ENCODE measurements at places on chromosomes 1 and 21.

- DNase-seq, result no peak
Measured at GRCh38 chr1:207241164-207241934, 80.1 kb upstream of the CD55 start.

- no peak for DNase-seq
Measured at GRCh38 chr1:26177182-26177684, at the start of gene CNKSR1. Gene CNKSR1 (plus strand): TSS chr1:26177491. CDS start chr1:26177548, 57 bp downstream.

DNA sequence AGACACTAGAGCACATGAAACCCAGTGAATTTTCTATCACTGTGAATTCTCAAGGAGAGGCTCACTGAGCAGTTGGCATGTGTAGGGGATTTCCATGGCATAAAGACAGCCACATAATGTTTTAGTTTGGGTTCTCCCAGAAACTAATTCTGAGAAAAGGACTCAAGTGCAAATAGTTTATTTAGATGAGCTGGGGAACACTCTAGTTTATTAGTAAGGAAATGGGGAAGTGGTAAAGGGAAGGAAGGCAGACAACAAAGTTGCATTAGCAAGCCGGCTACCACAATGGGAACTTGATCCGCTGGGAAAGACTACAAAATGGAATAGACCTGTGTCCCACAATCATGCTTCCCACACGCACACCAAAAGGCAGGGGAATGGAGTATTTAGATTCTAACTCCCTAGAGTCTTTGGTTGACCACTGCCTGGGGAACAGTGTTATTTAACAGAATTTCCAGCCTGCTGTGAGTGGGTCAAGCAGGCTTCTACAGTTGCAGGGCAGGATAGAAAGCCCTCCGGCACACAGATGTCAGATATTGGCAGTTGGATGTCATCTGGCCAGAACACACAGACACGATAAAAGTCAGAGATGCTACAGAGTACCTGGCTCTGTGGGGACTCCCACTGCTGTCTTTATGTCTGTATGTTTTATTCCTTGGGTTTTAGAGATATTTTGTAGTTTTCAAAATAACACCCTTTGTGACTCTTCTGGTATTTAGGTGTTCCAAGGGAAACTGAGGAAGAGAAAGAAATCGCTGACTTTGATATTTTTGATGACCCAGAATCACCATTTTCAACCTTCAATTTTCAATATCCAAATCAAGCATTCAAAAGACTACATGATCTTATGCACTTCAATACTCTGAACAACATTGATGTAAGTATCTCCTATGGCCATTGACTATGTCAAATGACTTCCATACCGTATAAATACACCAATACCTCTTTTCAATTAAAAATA lies 150.1 kb downstream of the PLA2G4A start:
- DNase-seq, result no peak

- DNase-seq, result no peak
Measured at GRCh38 chr21:39350094-39351005, 1.5 kb upstream of the HMGN1 start.

DNA sequence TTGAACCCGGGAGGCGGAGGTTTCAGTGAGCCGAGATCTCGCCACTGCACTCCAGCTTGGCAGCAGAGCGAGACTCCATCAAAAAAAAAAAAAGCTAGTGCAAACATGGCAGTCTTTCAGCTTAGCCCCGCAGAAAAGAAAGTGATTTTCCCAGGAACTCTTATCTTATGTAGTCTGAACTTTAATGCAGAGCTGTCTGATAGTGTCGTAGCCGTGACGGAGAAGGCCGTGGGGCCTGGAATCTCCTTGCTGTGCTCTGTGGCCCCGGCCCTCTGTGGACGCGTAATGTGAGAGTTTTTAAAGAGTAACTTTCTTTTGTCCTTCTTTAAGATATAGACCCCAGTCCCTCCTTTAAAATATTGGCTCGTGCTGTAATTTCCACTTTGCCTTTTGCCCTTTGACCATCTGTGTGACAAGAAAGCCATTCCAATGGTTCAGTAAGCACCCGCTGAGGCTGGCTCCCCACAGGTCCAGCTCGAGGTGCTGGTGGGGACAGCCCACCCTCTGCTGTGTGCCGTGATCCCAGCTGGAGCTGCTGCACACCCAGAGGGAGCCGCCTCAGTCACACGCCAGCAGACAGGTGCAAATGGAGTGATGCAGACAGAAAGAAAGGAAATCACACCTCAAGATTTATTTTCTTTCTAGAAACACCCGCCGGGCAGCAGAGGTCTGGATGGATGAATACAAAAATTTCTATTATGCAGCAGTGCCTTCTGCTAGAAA lies 164.0 kb downstream of the PGBD5 start:
- DNase-seq, result no peak

DNA sequence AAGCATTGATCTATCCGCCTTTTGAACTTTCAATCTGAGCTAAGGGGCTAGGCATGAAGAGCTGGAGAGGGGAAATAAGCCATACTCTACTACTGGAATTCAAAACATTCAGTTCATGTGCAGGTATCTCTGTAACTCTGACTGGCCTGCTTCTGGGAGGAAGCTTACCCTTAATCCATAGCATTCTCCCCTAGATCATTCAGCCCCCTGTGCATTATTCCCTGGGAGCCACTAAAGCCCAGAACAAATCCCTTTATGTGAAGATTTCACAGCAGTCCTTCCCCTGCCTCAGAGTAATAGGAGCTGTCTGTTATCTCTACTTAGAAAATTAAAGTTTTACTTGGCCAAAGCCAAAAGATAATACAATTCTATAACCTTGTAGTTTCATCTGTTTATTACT lies 300.7 kb downstream of the SEC16B start:
- no peak for DNase-seq

- DNase-seq, result no peak
Measured at GRCh38 chr1:201542309-201543035, 3.5 kb downstream of the NAV1 start.

DNA sequence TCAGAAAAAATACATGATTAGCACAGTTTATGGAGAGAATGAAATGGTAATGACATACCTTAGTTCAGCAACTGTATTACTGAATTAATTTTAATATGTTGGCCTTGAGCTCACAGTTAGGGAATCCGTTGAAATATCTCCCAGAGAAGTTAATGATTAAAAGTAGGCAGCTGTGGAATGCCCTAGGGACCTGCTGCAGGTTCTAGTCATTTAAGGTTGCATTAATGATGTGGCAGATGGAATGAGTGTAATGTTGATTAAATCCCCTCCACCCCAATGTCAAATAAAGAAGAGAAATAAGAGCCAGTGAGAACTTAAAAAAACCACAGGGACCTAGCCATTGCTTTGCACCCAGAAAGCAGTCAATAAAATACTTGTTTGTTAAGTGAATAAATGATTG lies 40.3 kb upstream of the TRIM45 start:
- no peak for DNase-seq

GRCh38 chr1:23790696-23791515 lies at the start of gene LYPLA2:
Gene LYPLA2 (plus strand): TSS chr1:23791145. CDS start chr1:23792683, 1,538 bp downstream.
- peak; percentile 75 for DNase-seq

GRCh38 chr21:21241391-21241790 lies 243.2 kb downstream of the NCAM2 start:
- DNase-seq, result no peak

DNA sequence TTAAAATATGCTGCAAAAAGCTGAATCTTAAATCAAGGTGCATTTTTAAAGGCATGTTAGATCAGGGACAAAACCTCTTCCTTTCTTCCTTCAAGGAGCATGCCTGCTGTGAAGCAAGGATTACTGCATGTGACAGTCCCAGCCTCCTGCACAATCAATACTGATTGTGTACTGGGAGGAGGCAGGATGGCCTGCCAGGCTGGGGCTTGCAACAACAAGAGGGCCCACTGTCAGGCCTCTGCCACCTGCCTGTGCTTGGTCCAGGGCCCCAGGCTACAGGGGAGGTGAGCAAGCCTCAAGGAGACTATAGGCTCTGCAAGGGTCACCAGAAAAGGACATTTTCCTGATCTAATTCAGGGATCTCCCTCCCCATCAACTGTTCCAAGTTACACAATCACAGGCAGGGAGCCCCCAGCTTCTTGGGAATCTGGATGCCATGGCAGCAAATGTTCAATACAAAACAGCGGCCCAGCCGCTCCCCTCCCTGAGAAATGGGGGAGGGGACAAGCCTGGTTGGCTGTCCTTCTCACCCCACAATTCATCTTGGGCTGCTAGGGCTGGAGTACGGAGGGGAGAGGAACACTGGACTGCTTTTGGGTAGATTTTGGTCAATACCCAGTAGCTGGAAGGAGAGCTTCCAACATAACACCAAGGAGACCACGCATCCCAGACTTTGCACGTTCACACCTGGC lies 76.7 kb downstream of the SSBP3 start:
- no peak for DNase-seq

DNA sequence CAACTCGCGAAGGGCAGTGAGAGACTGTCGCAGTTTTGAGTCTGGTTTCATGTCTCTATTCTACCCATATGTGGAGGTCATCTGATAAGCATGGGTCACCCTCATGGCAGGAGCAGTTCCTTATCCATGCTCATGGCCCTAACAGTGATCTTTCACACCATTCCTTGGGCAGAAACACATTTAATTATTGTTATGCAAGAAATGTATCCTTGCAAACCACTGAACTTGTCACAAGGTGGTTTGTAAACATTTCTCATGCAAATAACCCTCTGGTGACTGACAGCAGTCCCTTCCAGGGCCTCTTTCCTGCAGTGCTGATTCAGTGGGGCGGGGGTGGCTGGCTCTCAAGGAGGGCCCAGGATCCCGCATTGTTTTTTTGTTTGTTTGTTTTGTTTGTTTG lies 421.4 kb upstream of the RUNX1 start:
- no peak for DNase-seq

DNA sequence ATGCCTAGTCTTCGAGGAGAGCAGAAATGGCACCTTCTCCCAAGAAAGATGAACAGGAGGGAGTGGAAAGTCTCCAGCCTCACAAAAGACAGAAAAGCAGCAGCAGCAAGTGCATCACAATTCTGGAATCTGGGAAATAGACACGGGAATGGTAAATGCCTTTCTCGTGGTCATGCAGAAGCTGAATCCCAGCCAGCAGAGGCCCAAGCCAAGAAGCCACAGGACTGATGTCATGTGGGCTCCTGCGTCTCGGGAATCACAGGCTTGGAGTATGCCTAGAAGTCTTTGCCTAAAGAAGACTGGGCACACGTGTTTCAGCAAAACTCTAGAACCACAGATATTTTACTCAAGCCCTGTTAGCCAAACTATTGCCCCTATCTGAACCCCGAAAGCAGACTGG lies 260.3 kb upstream of the PLD5 start:
- DNase-seq, result no peak

- no peak for DNase-seq
Measured at GRCh38 chr1:183880531-183881243, 75.8 kb downstream of the RGL1 start.

DNA sequence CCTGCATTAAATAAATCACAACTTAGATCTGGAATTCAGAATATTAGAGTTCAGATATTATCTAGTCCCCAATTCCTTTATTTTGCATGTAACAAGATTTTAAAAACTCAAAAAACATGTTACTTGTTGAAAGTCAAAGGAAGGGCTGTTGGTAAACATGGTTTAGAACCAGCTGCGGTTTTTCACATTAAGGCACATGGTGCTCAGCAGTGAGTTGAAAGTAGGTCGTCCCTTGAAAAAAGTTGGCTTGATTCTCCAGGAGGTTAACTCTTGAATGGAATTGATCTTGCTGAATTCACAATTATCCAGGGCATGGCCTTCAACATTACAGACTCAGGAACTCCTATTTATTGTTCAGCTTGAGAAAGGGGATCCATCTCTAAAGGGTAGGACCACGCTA lies 277.1 kb upstream of the DUSP10 start:
- DNase-seq, result no peak

DNA sequence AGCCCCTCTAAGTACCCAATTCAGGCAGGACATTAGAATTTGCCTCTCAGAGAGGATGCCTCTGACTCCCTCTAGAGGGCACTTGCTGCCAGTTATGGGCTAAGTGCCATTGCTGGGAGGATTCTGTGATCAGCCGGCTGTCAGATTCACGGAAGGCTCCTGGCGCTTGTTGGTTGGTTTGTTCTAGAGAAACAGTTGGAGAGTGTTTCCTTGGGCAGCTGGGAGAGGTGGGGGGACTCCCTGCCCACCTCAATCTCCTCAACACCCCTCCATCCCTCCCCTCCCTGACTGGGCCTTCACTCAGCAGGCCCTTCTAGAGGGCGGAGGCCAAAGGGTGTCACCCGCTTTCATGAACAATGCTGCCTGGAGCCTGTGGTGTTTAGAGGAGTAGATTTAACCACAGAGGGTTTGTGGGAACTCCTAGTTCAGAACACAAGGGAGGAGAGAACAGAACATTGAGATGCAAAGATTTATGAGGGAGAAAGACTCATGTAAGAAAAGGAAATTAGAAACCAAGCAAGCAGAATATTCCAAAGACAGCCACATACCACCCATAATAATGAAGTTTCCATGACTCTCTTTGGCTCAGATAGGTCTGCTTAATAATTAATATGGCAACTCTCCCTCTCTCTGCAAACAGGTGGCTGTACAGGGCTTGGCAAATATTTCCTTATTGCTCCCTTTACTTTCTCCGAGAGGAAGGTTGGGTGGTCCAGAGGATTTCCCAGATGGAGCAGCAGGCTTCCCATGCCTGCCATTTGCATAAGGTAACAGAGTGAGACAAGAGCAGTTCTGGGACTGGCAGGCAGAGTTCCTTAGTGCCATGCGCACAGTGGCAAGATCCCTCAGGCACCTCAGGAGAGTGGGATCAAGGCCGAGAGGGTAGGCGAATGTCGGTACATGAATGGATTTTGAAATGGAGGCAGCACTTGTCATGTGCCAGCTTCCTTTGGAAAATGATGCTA lies 30.0 kb upstream of the ACP6 start:
- DNase-seq, result peak; percentile 24

GRCh38 chr1:150269451-150269850 lies 635 bp upstream of the APH1A start:
- DNase-seq, result no peak

DNA sequence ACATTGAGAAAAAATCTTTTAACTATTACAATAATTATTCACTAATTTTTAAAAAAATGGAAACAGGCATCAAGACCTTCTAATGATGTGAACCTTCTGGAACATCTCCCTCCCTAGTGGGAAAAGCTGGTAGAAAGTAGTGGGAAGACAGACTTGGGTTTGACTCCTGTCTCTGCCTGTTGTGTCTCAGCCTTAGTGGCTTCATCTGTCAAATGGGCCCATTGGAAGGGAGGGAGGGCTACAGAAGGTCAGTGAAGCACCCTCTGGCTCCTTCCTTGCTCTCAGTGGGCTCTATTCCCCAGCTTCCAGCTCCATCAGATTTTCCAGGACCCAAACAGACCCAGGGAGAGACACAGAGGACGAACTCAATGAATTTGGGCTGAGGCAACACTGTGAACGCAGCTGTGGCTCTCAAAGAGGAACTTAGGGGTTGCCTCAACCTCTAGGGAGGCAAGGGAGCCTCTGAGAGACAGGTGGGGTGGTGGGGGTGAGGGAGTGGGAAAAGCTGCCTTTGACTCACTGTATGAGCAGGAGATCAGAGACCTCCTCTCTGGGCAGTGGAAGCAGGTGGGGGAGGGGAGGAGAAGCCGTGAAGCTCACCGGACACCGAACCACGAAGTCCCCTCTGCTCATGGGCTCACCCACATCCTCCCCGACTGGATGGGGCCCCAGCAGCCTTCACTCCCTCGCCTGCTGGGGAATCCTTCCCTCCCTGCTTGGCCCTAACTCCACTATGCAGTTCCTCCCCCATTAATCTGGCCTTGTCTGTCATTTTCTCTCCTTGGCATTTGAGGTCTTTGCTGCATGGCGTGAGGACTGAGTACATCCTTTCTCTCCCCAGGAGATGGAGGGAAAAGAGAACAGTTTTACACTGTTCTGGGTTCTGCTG lies 4.5 kb downstream of the CNR2 start:
- DNase-seq, result no peak

- DNase-seq, result no peak
Measured at GRCh38 chr1:205249651-205250050, 21.9 kb downstream of the TMCC2 start.

- no peak for DNase-seq
Measured at GRCh38 chr1:203151362-203152157, 24.0 kb downstream of the ADORA1 start.
